A549 treated with CpdA at 1 μM for 4 hours (cell line): ENCODE measurements at places on chromosomes 1 and 21. TPM values are rescaled to one million over a fixed set of nuclear protein-coding genes. Genes with fewer than 3 reads are reported as not detected.

The LY9 gene
- total RNA-seq = 0.08 to 0.18 TPM (median 0.14 TPM) in 4 of 5 replicates, not detected in the other

The KIAA1614 gene
- 0.38 to 1.2 TPM (median 0.97 TPM) in 5 replicates for total RNA-seq

The SRM gene
- 139 to 226 TPM (median 216 TPM) in 5 replicates for total RNA-seq

The NUAK2 gene
- 30.1 to 35.0 TPM (median 32.1 TPM) in 5 replicates for total RNA-seq

The CD53 gene
- total RNA-seq = 0.05 TPM in 1 of 5 replicates, not detected in the others

The SMIM1 gene
- total RNA-seq = 0.47 to 1.9 TPM (median 1.2 TPM) in 4 of 5 replicates, not detected in the other

The CFHR3 gene
- total RNA-seq = 0.09 to 0.23 TPM (median 0.13 TPM) in 4 of 5 replicates, not detected in the other

The PAQR7 gene
- total RNA-seq = 2.6 to 4.0 TPM (median 3.3 TPM) in 5 replicates

The COL18A1 gene
- total RNA-seq = 128 to 165 TPM (median 139 TPM) in 5 replicates

The AADACL4 gene
- not detected in 5 replicates for total RNA-seq

The SPRTN gene
- 11.6 to 12.7 TPM (median 12.5 TPM) in 5 replicates for total RNA-seq
